HTR-8/SVneo (cell line): ENCODE measurements at places on chromosomes 4 and X.

DNA sequence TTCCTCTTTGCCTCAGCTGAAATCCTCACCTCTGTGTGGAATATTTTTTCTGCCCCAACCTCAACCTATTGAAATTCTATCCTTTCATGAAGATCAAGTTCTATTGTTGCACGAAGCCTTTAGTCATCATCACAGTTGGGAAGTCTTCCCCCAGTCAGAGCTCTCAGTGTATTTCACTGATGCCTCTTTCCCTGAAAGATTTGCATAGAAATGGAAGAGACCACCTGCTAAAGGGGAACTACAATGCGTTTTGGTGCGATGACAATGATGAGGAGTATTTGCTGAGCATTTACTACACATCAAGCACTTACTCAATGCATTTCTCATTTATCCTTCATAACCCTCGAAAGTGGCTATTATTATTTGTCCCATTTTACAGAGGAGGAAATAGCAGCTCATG lies 151.2 kb upstream of the KLF3 start:
- no peak for DNase-seq

DNA sequence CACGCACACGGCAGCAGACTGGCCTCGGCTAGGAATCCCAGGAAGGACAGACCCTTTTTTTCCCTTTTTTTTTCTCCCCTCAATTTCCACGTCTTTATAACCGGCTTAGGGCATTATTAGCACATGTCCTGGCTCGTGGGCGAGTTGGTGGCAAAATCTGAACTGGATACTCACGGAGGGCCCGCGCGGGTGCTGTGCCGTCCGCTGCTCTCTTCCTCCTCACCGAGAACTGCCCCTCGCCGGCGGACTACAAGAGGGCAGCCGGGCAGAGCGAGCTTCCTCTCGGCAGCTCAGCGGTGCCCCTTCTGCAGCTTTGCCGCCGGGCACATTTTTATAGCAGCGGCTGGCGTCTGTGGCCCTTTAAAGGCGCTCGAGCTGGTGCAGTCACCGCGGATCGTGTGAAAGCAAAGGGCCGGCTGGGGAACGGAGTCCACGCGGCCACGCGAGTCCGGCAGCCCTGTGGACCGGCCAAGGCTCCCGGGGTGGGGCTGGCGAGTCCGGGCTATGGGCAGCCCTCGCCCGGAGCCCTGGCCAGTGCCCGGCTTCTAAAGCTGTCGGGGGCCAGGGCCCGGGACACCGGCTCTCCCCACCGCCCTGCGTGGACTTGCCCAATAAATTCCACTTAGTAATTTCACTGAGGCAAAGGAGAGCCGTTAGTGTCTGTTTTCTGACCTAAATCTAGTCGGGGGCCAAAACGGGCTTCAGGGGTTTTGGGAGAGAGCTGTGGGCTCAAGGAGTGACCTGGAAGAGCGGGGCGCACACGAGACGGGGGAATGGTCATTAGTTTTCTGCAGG lies 1.3 kb upstream of the CITED1 start:
- peak; percentile 80 for DNase-seq

- DNase-seq: no peak
Observed at GRCh38 chrX:17021851-17022604, 75.6 kb downstream of the REPS2 start.

GRCh38 chr4:42656679-42656943 lies 294 bp downstream of the ATP8A1 start:
- DNase-seq: no peak

DNA sequence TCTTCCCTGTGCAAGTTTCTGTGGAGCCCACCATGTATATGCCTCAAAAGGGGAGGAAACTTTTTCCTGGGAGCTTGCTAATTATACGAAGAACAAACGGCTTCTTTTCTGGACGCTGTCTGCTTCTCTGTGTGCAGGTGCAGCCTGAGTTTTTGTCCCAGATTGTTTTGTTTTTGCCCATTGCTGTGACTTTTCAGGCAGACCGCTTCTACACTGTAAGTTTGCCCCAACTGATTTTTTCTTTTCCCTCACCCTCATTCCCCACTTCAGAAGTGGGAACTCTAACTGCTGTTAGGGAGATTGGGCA lies 51.9 kb downstream of the HMGB2 start:
- DNase-seq: no peak

DNA sequence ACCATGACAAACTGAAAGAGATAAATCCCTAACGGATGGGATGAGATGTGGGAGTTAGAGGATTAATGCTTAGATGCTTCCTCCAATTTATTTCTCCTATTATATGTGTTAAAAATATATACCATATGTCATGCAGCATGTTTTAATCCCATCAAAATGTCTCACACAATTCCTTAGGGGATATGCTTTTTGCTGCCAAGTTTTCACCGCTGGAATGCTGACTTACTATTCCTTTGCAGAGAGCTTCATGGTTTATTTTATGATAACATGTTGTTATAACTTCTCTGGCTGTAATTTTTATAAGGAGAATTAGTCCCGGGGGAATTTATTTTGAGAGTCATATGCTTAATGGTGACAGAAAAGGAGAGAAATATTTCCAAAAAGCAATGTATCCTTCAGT lies 670.3 kb downstream of the IL1RAPL1 start:
- no peak for DNase-seq
